NCI-H526 (cell line): ENCODE measurements at places on chromosomes 4 and X.
A peak's percentile ranks its signal among the peaks of the same experiment; 100 is the strongest.

GRCh38 chr4:85837439-85837733, 362.4 kb downstream of the ARHGAP24 start:
- no peak for DNase-seq

DNA sequence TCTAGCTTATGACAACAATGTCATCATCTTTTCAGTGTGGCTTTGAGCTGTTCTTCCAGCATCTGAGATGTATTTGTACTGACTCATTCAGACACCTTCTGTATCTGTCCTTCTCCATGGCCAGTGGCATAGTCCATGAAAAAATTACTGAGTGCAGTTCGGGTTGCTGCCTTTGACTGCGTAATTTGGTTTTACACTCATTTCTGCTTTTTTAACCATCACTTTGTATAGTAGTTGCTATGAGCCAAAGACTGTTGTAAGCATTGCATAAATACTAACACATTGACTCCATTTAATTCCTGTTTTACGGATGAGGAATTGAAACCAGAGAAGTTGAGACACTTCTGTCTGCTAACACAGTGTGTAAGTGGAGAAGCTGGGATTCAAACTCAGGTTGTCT, 190.7 kb upstream of the MID1 start:
- no peak for DNase-seq

DNA sequence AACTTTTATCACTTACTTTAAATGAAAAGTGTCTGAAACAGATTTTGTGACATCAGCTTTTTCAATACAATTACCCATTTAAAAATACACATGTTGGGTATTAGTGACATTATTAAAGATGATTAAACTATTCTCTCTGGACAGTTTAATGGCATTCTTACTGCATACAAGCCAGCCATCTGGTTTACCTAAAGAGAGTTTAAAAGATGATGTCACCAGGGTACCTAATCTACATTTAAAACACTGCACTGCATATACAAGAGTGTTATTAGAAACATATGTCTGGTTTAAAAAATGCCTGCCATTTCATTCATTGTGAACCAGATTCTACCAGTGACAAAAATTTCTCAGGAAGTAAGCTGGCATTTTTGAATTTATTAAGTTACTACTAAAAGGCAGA, 919.1 kb downstream of the ADGRL3 start:
- no peak for DNase-seq

DNA sequence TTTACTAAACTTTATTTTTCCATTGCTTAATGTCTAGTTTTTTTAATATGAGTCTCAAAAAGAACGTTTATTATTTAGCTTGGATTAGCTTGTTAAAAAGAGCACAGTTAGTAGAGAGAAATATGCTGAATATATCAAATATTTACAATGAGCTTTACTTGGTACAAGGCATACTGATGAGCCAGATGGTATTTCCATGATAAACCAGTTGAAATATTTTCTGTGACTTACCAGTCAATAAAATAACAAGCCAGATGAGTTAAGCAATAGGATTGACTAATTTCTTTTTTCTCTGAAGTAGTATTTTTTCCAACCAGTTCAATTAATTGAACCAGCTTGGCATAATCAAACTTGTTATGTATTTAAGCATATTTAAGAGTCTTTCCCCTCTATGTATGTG, 134.1 kb downstream of the KLHL34 start:
- no peak for DNase-seq

GRCh38 chr4:182478475-182478874, 235.3 kb downstream of the TENM3 start:
- peak; percentile 64 for DNase-seq

GRCh38 chr4:73007526-73008100, 61.9 kb downstream of the COX18 start:
- no peak for DNase-seq

DNA sequence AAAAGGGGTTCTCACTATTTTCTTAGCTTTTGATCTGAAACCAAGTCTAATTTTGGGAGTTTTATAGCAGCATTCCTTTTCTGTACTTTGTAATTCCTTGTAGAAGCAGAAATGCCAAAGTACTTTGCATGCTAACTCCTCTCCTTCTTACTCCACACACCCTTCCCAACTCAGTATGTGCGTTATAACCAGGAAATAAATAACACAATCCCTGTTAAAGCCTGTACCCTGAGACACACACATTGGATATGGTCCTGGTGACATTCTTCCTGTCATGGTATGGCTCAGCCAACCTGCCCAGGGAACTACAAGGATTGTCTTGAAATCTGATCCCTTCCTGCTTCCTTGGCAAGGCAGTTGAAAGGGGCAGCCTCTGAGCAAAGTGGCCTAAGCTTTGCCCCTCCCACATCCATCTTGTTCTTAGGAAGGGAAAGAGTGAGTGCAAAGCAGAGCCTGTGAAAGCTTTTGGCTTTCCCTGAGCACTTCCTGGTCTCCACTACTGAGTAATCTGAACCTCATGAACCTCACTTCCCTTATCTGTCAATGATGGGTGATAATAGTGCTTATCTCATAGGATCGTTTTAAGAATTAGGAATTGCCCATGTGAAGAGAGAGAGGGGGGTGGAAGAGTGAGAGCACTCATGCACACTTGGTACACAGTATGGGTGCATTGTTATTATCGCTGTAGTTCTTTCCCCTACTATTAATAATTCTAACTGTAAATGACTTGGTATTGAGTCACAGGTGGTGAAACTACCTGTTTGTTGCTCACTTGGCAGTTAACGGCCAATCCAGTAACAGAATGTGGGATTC, 109.3 kb downstream of the AFF2 start:
- no peak for DNase-seq

DNA sequence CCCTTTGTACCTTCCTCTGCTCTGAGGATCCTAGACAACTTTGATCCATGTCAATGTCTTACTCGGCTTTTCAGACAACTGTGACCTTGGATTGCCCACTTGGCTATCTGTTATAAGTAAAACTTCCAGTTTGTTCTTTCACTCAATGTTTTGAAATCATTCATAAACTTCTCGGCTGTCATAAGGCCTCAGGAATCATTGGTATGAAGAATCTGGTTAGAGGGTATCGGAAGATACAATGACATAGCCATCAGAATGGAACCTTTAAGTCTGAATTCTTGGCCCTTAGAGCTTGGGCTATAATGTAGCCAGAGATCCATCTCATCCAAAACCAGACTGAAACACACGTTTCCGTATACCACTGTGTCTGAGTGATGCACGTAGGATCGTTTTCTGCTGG, 59.0 kb upstream of the WDR1 start:
- no peak for DNase-seq

DNA sequence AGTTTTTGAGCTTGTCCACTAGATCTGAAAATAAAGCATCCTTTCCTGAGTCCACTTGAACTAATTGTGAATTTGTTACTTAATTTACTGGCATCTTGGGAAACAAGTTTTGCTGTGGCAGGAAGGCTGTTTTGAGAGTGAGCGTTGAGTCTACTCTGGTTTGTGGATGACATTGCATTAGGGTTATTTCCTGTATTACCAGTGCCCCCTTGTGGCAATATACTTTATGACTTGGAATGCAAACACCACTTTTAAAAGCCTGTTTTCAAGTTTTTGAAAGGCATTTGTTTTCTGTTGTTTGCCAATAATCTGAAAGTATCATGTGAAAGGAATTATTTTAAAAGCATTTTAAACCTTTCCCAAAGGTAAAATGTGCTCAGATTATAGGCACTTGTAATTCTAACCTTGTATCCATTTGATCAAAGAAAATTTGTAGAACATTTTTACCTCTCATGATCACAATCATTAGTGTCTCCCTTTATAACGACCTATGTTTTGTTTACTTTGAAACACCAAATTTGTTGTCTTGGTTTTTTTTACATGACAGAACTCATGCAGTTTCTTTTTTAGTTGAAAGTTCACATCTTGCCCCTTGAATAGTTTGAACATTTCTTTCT, 18.0 kb upstream of the CYP2U1 start:
- DNase-seq = no peak

- no peak for DNase-seq
These were observed 495.1 kb upstream of the FAT1 start for GRCh38 chr4:187218705-187219245.

GRCh38 chr4:121185960-121186359, 21.8 kb upstream of the TNIP3 start:
- no peak for DNase-seq

GRCh38 chr4:176635372-176636261, 157.1 kb downstream of the VEGFC start:
- DNase-seq = no peak

GRCh38 chrX:79259073-79259689, 108.0 kb downstream of the ITM2A start:
- no peak for DNase-seq

- no peak for DNase-seq
These were observed at the start of gene PABPC5 for GRCh38 chrX:91434351-91435168. Gene PABPC5, plus strand, starts transcription at chrX:91434839. Its CDS starts 739 bp downstream, at chrX:91435578.

DNA sequence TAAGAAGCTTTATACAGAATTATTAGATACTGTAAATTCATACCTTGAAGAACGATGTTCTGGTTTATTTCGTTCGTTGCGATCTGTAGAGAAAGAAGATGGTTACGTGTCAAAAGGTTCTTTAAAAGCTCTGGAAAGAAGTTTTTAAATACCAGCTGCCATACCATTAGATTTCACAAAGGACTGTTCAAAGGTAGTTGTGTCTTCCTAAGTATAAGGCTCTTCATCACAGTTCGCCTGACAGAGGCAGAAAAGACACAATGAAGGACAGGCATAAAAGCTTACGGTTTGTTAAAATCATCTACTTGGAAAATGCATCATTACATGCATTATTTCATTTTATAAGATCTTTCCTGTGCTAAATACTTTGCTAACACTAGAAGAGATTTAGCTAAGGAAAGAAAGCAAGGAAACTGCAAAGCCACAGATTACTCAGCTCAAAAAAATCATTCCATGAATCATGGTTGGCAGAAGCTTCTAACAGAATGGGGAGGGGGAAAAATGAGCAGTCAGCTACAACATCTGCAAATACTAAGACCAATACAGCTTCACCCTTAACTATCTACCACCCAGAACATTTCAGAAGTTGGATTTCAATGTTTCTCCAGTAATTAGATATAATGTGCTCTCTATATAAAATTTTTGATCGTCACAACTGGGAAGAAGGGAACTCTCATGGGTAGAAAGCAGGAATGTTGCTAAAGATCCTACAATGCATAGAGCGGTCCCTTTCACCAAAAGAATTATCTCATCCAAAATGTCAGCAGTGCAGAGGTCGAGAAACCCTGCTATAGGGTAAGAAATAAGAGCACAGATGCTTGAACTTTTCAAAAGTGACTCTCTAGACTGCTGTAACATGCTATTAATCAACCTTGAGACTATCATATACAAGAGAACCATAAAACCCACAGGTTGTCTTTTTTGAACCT, 50.7 kb upstream of the PRSS48 start:
- DNase-seq = no peak

DNA sequence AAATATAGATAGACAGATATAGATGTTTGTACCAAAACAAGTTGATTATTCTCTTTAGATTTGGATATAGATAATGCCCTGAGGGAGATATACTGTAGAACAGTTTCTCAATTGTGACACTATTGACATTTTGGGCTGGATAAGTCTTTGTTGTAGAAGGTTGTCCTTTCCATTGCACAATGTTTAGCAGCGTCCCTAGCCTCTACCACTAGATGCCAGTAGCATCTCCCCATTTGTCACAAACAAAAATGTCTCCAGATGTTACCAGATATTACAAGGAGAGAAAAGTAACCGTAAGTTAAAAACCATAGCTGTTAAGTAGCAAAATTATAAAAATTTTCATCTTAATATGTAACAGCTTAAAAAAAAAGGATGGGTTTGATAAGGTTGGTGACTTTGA, 2595.3 kb downstream of the ARAP2 start:
- no peak for DNase-seq

DNA sequence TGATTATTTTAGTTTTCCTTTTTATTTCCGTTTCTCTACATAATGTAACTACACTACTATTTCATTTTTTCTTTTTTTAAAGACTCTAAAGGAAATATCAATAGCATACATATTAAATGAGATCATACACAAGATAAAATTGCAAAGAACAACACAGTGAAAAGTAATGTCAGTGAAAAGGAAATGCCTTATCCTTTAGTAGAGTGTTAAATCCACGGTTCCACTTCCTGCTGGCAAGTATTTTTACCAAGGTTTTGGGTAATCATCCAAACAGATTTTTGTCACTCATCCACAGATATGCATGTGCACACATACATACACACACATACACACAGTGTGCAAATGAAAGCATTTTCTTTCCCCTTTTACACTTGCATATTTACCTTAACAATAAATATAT, 548.9 kb downstream of the PPP4R3C start:
- DNase-seq = no peak

DNA sequence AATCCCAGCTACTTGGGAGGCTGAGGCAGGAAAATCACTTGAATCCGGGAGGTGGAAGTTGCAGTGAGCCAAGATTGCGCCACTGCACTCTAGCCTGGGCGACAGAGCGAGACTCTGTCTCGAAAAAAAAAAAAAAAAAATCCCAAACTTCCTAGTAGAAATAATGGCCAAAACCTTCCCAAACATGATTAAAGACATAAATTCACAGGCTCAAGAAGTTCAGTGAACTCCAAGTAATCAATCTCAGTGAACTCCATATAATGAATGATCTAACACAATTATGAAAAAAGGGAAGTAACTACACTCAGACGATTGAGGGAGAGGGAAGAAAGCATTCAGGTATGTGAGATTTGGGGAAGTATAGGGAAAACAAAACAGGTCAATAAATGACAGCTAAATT, 6.5 kb downstream of the FUNDC1 start:
- no peak for DNase-seq
